ENCODE measurements at places on chromosomes 12 and 14. TPM values are rescaled to one million over a fixed set of nuclear protein-coding genes. Genes with fewer than 3 reads are reported as not detected.

MYF6 gene
- not detected for total RNA-seq

NUDT14 gene
- 47.4 TPM for total RNA-seq

ARHGDIB gene
- total RNA-seq = 193 TPM

MGAT4C gene
- not detected for total RNA-seq

MANSC4 gene
- not detected for total RNA-seq

C12orf54 gene
- total RNA-seq = not detected

SIX1 gene
- total RNA-seq = 0.27 TPM
